ENCODE measurements at places on chromosomes 12 and 14. TPM values are rescaled to one million over a fixed set of nuclear protein-coding genes. Genes with fewer than 3 reads are reported as not detected.

Gene OSGEP
- total RNA-seq = 65.4 TPM

Gene TRMT5
- total RNA-seq = 2.6 TPM

Gene GPR68
- 24.0 TPM for total RNA-seq

Gene TTC9
- 3.8 TPM for total RNA-seq

Gene VWF
- 0.71 TPM for total RNA-seq

Data from natural killer cell (primary cell).